GM06990 (cell line): ENCODE measurements at places on chromosomes 16 and 17.

GRCh38 chr16:31537362-31538242 lies 9.9 kb downstream of the AHSP start:
- DNase-seq, result no peak

GRCh38 chr16:71746442-71747046 lies 22.0 kb upstream of the PHLPP2 start:
- no peak for DNase-seq

DNA sequence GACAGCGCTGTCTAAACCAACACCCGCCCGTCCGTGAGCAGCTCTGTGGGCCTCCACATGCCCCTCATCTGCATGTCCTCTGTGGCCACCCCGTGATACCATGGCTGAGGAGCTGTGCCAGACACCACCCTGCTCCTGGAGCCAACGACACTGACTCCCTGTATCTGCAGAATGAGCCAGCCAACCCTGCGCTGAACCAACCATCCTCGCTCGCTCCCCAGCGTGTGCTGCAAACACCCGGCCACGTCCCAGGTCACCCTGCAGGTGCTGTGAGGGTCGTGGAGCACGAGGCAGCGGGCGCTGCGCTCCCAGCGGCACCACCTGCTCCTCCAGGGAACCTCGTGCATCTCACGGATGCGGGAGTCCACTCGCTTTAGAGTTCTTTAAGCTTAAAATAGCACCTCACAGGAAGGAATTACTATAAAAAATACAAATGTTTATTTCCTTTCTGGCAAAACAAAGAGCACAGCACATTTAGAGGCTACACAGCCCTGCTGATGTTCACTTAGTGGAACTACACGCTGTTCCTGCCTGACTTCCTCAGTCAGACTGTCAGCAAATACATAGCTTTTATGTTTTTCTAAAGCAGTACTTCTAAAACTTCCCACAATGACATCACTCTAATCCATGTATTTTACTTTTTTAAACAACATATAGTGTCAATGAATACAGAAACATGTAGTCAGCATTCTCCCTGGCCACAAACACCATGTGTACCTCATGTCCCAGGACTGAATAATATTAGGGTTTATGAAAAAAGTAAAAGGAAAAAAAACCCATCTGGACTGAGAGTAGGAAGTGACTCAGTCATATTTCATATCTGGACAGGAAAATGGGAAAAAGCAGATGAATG lies 43.5 kb downstream of the MAP1LC3B start:
- no peak for DNase-seq

DNA sequence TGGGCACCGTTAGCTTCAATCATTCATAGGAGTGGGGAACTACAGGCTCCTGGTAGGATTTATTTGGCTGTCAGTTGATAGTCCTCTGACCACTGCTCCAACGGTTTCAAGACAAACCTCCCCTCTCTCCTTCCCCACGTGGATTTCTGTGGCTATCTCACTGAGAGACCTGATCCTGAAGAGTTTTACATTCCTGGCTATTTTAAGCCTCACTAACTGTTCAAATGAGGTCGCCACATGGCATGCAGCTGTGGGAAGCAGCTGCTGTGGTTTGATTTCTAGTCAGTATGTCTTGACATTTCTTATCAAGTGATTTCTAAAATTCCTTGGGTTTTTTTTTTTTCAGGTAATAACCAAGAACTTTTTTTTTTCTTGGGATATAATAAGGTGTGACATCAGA lies 38.3 kb downstream of the CDK5R1 start:
- DNase-seq, result no peak

GRCh38 chr16:68296693-68297092 lies 14.1 kb downstream of the SLC7A6OS start:
- no peak for DNase-seq

DNA sequence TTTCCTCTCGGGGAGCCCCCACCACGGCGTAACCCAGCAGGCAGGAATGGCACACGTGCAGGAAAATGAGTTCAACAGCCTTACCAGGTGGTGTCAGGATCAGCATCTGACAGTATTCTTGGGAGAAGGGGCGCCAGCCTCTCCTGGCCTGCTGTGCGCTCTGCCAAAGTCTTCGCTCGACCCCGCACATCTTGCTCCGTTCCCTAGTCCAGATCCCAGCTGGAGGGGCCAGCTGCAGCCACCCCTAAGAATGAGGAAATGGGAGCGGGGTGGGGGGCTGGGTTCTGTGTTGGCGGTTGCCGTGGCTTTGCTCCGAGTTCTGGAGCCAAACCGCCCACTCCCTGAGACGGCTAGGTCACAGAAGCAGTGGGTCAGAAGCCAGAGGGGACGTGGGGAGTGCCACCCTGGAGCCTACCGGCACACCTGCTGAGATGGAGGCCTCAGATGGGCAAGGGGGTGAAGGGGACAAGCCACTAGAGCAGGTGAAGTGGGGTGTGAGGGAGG lies at the start of gene CHCT1:
Gene CHCT1, plus strand, starts transcription at position 328 of the 504 bp plus-strand sequence. Its CDS starts 104 bp downstream, at position 432.
- DNase-seq, result no peak

DNA sequence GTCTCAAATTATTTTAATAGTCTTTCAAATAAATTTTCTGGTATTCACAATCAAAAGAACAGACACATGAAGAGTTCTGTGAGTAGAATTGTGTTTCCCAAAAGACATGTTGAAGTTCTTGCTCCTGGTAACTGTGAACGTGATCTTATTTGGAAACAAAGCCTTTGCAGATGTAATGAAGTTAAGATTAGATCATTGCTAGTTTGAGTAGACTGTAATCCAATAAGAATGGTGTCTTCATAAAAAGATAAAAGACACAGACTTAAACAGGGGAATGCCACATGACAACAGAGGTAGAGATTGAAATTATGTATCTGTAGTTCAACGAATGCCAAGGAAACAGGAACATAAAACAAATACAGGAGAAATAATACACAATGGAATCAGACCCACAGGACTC lies 357.4 kb upstream of the CA10 start:
- no peak for DNase-seq

GRCh38 chr16:28182183-28182582 lies 29.6 kb downstream of the XPO6 start:
- DNase-seq, result no peak

DNA sequence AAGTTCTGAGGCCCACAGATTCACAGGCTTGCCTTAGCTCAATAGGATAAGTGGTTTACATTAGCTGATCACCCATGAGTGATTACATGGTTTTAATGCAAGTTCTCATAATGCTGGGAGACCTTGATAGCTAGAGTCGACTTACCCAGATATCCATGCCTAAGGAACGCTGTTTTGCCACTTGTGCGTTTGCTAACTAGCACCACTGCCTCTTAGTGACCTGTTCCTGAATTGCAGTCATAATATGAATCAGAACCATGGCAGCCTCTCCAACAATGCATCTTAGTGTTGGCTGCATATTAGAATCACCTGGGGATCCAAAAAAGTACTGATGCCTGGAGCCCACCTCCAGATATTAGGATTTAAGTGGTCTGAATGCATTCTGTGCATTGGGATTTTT lies 251.1 kb upstream of the CDH5 start:
- no peak for DNase-seq

DNA sequence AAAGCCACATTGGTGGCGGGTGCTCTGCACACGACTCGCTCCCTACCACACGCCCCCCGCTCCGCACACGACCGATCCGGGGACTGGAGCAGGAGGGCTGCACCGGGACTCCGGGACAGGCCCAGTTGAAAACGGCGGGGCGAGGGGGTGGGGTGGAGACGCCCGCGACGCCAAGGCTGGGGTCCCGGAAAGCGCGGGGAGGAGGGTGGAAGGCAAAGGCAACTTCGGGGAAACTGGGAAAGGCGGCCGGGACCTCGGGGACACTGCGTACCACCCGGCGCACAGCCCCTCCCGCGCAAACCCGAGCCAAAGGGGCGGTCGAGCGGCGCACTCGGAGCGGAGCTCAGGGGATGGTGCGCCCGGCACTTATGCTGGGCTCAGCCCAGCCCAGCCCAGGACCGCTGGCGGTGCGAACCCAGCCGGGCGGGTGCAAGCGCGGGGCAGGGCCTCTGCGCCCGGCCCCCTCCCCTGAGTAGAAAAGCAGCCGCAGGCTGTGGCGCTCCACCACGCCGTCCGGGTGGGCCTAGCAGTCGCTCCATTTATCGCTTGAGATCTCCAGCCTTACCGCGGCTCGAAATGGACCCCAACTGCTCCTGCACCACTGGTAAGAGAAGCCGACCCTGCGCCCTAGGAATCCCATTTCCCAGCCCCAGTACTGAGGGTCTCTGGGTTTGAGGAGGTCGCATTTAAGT lies at the start of gene MT1M:
Gene MT1M, plus strand, starts transcription at position 504 of the 692 bp plus-strand sequence. Its CDS starts 73 bp downstream, at position 577.
- DNase-seq, result no peak

DNA sequence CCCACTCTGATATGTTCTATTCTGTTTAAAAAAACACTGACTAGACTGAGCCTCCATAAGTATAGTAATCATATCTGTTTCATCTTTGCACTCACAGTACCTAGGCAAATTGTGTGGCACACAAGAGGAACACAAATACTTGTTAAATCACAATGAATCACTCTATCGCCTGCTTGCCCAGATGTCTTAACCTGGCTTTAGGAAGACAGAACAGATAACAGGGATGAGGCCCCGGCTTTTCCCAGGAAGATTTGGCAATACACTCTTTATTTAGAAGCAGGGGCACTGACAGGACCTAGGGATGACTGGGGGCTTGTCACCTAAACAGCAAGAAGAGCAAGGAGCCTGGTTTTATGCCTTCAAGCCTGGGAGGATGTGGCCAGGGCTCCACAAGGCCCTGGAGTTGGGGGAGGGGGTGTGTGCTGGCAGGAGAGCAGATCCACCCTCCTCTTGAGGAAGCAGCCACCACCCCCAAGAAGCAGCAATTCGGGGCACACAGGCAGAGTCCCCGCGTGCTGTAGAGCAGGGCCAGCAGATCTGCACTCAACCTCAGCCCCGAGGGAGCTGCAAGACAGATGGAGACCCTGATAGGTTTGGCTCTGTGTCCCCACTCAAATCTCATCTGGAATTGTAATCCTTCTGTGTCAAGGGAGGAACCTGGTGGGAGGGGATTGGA lies 41.0 kb upstream of the KSR1 start:
- no peak for DNase-seq

DNA sequence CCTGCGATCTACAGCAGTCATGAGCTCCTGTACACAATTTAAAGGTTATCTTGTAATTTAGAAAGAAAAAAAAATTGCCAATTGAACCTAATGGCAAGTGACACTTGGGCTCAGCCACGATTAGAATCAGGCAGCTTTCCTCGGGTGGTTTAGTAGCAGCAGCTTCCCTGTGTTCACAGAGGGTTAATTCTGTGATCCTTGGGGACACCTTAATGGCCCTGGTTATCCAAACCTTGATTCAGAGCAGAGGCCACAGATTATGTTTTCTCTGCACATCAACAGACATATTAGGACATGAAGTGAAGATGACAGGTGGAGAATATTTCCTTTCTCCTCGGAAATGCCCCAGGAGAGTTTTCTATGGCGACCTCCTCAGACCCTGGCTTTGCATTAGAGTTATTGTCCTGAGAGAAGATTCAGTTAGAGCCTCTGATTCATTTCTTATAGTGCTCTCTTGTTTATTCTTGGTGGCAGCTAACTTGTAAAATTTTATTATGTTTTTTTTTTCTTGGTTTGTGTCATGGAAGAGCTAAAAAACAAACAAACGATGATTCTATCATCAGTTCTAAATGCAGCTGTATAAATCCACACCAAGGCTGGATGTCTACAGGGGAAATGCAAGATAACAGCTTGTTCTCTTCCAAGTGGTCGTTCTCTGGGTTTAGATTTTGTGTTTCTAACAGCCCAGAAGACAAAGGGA lies 351.2 kb upstream of the DYNLRB2 start:
- DNase-seq, result no peak

- DNase-seq, result no peak
Observed at GRCh38 chr16:14365200-14365851, 264.7 kb downstream of the PARN start.

GRCh38 chr16:68436581-68436980 lies 11.7 kb downstream of the SMPD3 start:
- no peak for DNase-seq
